GM23248 (cell line): ENCODE measurements at places on chromosomes 11 and 22.

DNA sequence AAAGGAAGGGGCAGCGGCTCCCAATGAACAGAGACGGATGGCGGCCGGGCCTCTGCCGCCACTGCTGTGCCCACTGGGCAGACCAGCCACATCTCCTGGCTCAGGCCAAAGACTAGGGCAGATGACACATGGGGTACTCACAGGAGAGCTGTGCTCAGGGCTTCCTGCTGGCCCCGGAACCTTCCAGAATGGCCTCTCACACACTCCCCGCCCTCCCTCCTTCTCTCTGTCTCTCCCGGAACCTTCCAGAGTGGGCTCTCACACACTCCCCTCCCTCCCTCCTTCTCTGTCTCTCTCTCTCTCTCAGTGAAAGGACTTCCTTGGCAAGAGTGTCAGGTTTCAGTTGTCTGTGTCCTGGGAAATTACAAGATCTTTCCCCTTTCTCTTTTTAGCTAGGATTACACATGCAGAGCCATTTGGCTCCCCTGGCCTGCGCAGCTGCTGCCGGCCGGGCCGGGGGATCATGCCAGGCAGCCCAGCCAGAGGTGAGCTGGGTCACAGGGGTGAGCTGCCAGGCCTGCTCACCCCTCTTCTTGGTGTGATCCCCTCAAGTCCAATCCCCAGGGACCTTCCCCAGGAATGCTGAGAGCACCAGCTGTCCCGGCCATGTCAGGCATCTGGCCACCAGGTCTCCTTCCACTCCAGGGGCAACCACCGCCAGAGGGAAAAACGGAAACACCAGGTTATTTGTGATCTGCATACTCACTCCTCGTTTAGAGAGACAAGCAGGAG, 45.3 kb upstream of the ADA2 start:
- no peak overlapping the region for H3K27ac ChIP-seq
- peak; percentile 29 for DNase-seq
- no peaks in the 10 kb centered on the region for H3K27me3 ChIP-seq
- H3K4me3 ChIP-seq = no peak overlapping the region

GRCh38 chr11:11171285-11171684, 181.8 kb downstream of the CSNK2A3 start:
- no peaks in the 10 kb centered on the region for H3K4me1 ChIP-seq
- no peaks in the 10 kb centered on the region for H3K36me3 ChIP-seq
- H3K4me3 ChIP-seq = no peak overlapping the region
- DNase-seq = peak; percentile 16

DNA sequence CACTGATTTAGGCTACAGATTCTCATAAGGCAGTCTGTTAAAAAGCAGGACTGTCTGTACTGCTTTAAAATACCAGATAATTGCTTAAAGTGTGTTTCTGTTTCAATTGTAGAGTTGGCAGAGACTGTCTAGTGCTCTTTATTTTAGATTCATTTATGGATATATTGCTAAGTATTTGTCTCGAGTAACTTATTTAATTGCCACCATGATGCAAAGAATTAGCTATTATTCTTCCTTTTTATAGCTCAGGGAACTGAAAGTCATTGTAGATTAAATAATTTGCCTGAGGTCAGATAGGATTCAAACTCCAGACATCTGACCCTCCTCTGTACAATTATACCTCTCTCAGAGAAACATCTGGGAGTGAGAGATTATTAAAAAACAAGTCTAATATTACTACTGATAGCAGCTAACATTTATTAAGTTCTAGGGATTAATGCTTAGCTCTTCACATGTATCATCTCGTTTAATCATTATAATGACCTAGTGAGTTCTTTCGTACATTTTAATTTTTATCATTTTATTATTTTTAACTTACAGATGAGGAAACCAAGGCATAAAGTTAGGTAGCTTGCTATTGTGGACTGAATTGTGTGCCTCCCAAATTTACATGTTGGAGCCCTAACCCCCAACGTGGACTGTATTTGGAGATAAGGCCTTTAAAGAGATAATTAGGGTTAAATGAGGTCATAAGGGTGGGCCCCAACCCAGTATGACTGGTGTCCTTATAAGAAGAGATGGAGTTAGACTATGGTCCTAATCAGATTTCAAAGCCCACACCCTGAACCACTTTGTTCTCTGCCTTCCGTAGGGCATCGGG, 19.7 kb upstream of the RAG2 start:
- no peak for DNase-seq
- H3K27ac ChIP-seq = no peak overlapping the region
- no peaks in the 10 kb centered on the region for H3K27me3 ChIP-seq

GRCh38 chr11:119297938-119298337, 19.0 kb downstream of the MCAM start:
- H3K4me3 ChIP-seq = no peak overlapping the region
- DNase-seq = no peak
- H3K36me3 ChIP-seq = peaks cover 46% of the 10 kb centered on the region
- no peak overlapping the region for H3K27ac ChIP-seq
- H3K27me3 ChIP-seq = no peaks in the 10 kb centered on the region
- H3K4me1 ChIP-seq = no peaks in the 10 kb centered on the region
